ENCODE measurements at places on chromosomes 5 and 9. TPM values are rescaled to one million over a fixed set of nuclear protein-coding genes. Genes with fewer than 3 reads are reported as not detected.

DNA sequence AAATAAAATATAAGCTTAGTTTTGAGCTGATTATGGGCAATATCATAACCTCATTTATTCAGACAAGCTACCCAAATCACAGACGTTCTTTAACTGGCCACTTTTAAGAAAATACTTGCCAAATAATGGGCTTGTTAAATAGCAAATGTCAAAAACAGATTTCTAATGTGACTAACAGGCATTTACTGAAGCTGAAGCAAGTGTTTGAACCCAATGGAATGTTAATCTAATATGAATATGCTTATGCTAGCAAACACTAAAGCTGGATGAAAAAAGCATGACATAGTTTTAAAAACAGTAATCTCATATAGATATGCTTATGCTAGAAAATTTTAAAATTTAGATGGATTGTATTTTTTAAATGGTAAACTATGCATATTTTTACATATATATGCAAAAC lies 411.6 kb upstream of the PTGER4 start:
- no peak overlapping the region for H3K4me3 ChIP-seq
- no peak for DNase-seq
- H3K36me3 ChIP-seq: no peaks in the 10 kb centered on the region
- no peaks in the 10 kb centered on the region for H3K27me3 ChIP-seq
- H3K27ac ChIP-seq: no peak overlapping the region
- H3K4me1 ChIP-seq: no peaks in the 10 kb centered on the region

Gene PPIC
- total RNA-seq: 21.3 TPM

Gene IL33
- total RNA-seq: not detected

DNA sequence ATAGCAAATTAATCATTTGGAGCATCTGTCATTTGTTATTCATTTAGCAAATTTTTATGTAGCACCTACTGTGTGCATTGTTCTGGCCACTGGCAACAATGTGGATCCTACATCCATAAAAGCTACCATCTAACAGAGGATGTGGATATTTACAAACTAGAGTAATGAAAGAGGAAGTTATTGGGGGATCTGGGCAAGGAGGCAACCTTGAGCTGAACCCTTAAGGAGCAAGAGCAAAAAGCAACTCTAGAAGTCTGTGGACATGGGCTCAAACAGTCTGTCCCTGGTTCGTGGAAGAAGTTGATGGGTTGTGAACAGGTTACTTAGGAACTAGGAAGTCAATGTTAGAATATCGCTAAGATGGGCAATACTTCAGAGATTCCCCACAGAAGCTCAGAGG lies 259.9 kb downstream of the SYK start:
- no peaks in the 10 kb centered on the region for H3K4me1 ChIP-seq
- H3K27ac ChIP-seq: no peak overlapping the region
- no peak overlapping the region for H3K4me3 ChIP-seq
- H3K27me3 ChIP-seq: no peaks in the 10 kb centered on the region
- DNase-seq: no peak

DNA sequence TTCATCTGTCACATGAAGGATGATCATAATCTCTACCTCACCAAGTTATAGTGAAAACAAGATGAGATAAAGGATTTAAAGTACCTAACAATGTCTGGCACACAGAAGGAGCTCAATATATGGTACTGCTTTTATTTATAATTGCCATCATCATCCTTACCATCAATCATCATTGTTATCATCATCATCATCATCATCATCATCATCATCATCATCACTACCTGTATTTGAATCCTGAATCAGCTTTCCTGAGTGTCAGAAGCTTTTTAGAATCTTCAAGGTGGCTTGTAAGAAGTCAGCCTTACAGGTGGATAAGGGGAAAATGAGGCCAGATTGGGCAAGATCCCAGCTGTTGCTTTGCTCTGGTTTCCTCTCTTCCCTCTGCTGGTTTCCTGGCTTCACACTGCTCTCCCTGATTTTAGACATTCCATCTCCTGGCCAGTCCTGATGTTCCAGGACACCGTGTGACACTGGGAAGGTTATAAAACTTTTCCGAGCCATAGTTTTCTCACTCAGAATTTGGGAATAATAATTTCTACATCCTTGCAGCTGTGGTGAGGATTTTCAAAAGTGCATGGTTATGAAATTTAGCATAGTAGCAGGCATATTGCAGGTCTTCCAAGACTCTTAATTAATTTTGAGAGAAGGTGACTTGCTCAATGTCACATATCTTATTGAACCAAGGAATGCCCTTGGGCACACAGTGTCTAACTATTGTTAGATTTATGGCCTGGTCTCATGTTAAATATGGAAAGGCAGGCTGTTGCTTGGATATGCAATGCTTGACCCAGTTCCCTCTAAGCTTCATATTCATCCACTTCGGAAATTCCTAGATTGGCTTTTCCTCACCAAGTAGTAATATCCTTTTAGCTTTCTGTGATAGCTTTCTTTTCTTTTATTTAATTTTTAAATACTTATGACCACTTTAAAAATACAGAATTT lies 160.7 kb downstream of the TMEM38B start:
- H3K36me3 ChIP-seq: no peaks in the 10 kb centered on the region
- H3K4me1 ChIP-seq: no peaks in the 10 kb centered on the region

DNA sequence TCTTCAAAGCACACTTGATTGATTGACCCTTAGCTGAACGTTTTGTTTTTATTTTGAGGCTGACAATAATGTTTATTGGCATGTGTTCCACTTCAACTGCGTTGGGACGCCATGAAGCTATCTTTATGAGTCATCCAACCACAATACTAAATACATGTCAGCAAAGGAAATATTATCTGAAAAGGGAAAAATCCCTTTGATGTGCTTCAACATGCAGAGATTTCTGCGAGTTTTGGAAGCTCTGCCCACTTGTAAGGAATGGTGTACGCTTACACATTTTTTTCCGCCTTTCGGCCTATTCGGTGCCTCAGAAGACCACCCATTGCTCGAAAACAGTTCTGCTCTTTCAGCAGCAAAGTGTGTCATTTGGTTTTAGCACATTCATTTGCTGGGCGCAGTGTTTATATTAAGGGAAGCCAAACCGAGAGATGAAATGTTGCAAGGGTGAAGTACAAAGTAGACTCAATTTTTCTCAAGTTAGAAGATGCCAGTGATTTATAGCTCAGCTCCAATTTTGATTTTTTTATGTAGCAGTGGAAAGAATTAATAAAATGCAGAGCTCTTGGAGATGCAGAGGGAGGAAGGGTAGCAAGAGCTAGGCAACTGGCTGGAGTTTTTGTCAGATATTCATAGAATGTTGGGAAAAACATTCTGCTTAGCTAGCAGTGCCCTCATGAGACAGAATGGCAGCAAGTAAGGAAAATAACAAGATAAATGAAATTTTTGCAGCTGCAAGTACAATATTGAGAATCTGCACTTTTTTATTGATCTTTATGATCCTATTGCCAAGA lies 68.9 kb downstream of the PRDM6 start:
- DNase-seq: no peak
- 0 out of 2 replicates have a peak, but pooled peaks cover 2% of the 10 kb centered on the region for H3K4me1 ChIP-seq
- H3K27ac ChIP-seq: no peak overlapping the region
- H3K27me3 ChIP-seq: no peaks in the 10 kb centered on the region
- H3K4me3 ChIP-seq: no peak overlapping the region

DNA sequence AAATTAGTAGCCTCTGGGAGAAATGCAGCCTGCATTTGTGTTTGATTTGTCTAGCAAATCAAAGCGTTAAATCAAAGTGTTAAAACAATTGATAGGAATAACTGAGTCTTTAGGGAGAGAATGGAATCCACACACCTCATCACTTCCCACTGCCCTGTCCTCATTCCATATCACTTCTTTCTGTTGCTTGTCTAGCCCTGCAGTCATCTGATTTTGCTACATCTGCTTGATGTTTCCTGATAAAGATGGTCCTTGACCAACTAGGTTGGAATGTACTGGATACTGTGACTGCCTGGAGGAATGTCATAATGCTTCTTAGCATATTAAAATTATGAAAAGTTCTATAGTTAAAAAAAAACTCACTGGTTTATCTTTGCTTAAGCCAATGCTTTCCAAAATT lies 119.9 kb downstream of the DOCK2 start:
- H3K27me3 ChIP-seq: no peaks in the 10 kb centered on the region
- H3K27ac ChIP-seq: no peak overlapping the region

Gene ROPN1L
- not detected for total RNA-seq

DNA sequence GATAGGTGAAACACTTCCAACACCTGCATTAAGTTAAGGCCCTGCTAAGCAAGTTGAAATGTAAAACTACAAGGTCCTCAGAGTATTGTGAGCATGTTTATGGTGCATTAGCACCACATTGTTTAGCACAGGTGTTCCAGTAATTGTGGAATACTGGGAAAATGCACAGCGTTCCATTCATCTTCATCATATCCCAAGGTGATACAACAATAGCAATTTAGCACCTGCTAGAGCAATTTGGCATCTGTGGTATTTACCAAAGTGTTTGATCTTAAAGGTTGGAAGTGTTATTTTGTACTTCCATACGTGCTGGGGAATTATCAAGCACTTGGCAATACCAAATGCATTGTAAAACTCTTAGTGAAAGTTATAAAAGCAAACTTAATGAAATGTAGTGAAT lies 266.8 kb downstream of the CYLC2 start:
- H3K4me1 ChIP-seq: no peaks in the 10 kb centered on the region
- 0 out of 2 replicates have a peak, but pooled peaks cover 15% of the 10 kb centered on the region for H3K36me3 ChIP-seq
- H3K27me3 ChIP-seq: no peaks in the 10 kb centered on the region

Gene GRM6
- total RNA-seq: not detected

DNA sequence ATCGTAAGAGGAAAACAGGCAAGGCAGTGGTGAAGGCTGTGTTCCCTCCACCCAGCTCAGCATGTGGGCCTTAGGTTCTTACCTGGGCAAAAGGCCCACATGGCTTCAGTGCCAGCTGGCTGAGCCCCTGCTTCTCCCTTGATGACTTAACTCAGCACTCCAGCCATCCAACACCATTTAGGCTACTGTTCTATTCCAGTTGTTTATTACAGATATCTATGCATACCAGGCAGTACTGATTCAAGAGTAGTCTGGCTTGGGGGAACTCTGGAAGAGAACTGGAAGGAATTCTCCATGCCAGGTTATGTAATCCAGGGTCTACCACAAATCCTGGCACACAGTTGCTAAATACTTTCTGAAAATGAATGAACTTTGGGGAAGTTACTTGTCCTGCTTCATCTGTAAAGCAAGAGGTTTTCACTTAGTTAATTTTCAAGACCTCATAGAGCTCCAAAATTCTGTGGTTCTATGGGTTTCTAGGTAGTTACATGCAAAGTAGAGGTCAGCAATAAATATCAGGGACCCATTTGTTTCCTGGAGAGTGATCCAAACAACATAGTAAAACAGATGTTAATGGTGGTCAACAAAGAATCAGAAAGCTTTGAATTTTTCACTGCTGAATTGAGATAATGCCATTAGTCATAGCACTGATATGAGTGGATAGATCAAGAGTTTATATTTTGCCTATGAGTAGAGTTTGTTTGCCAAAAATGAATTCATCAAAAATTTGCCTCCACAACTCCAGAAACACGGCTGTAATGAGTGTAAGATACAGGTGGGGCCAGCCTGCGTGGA lies 88.2 kb upstream of the OSMR start:
- no peaks in the 10 kb centered on the region for H3K4me1 ChIP-seq
- no peaks in the 10 kb centered on the region for H3K27me3 ChIP-seq
- no peak overlapping the region for H3K27ac ChIP-seq
- no peak overlapping the region for H3K4me3 ChIP-seq
- no peaks in the 10 kb centered on the region for H3K36me3 ChIP-seq
- DNase-seq: no peak

DNA sequence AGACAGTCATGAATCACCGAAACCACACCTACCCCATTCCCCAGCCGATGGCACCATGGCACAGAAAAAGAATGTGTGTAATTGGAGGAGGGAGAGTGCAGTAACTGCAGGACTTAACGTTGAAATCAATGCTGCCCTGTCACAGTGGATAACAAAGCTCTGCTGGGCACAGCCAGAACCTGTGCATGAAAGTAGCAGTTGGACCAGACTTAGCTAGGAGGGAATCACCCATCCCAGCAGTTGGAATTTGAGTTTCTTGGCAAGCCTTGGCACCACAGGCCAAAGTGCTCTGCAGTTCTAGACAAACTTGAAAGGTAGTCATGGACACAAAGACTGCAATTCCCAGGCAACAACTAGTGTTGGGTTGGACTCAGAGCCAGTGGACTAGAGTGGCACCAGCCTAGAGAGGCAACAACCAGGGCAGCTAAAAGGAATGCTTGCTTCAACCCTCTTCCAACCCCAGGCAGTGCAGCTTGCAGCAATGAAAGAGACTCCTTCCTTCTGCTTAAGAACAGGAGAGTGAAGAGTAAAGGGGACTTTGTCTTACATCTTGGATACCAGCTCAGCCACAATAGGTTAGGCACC lies 19.1 kb downstream of the TMEM232 start:
- H3K4me1 ChIP-seq: no peaks in the 10 kb centered on the region
- H3K4me3 ChIP-seq: no peak overlapping the region
- no peak overlapping the region for H3K27ac ChIP-seq

Gene ARHGEF28
- 1.3 TPM for total RNA-seq
